ENCODE measurements at places on chromosomes 1 and 21.

DNA sequence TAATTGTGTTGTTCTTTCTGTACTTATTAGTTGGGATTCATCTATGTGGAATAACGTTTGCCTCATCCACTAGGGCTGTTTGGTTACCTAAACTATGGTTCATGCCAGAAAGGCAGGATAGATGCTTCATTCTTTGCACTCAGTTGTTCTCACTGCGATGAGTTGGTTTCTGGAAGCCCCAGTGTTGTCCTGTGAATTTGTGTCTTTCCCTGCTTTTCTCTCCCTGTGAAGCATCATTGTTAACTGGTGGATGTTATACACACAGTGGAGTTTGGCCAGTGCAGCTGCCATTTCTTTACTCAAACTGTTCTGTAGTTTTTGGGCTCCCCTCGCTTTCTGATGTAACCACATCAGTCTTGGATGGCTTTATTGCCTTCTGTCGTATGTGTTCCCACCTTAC lies 143.6 kb upstream of the COL6A1 start:
- DNase-seq: no peak

DNA sequence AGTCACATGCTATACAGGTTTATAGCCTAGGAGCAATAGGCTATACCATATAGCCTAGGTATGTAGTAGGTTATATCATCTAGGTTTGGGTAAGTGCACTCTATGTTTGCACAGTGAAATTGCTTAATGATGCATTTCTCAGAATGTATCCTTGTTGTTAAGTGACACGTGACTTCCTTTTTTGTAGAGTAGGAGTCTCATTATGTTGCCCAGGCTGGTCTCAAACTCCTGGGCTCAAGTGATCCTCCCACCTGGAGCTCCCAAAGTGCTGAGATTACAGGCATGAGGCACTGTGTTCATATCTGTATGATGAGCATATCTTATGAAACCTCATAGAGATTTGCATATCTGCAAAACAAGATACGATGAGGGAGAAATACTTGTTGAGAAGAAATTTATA lies 13.8 kb upstream of the ABCB10 start:
- DNase-seq: no peak

DNA sequence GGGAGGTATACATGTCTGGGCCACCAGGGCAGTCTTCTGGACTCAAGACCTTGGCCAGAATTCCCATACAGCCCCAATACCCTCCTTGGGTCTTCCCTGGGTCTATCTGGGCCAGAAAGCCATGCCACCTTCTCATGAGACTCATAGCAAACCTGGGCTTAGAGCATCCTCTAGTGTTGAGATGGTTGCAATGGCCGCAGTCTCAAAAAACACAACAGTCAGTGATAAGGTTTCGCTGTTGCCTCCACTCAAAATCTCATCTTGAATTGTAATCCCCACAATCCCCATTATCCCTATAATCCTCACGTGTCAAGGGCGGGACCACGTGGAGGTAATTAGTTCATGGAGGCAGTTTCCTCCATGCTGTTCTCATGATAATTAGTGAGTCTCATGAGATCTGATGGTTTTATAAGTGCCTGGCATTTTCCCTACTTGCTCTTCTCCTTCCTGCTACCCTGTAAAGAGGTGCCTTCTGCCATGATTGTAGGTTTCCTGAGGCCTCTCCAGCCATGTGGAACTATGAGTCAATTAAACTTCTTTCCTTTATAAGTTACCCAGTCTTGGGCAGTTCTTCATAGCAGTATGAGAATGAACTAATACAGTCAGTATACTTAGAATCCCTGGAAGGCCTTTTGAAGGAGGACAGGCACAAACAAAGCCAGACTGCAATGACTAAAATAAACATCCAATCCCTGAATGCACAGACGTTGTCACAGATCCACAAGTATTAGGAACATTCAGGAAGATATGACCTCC lies 77.0 kb downstream of the CTH start:
- peak; percentile 6 for DNase-seq

GRCh38 chr1:41578712-41579335 lies 94.3 kb upstream of the EDN2 start:
- DNase-seq: no peak

GRCh38 chr1:97163591-97164275 lies 442.1 kb downstream of the PTBP2 start:
- DNase-seq: no peak

All from activated T-cell treated with anti-CD3 and anti-CD28 coated beads for 24 hours (primary cell).